Fibroblast of gingiva (primary cell): ENCODE measurements at places on chromosomes 1 and 21.

GRCh38 chr1:114154963-114155322, 1.3 kb upstream of the SYT6 start:
- peak; percentile 27 for DNase-seq

- DNase-seq, result no peak
These were observed 325.9 kb upstream of the ADAMTS5 start for GRCh38 chr21:27292783-27293182.

GRCh38 chr1:40892354-40892753, 30.2 kb upstream of the CITED4 start:
- DNase-seq, result no peak

GRCh38 chr1:103109311-103109920, 1.1 kb upstream of the COL11A1 start:
- DNase-seq, result no peak

- DNase-seq, result no peak
These were observed 4.9 kb upstream of the PODN start for GRCh38 chr1:53057127-53057526.

- DNase-seq, result peak; percentile 1
These were observed 114.8 kb downstream of the DNAH14 start for GRCh38 chr1:225044258-225044657.

DNA sequence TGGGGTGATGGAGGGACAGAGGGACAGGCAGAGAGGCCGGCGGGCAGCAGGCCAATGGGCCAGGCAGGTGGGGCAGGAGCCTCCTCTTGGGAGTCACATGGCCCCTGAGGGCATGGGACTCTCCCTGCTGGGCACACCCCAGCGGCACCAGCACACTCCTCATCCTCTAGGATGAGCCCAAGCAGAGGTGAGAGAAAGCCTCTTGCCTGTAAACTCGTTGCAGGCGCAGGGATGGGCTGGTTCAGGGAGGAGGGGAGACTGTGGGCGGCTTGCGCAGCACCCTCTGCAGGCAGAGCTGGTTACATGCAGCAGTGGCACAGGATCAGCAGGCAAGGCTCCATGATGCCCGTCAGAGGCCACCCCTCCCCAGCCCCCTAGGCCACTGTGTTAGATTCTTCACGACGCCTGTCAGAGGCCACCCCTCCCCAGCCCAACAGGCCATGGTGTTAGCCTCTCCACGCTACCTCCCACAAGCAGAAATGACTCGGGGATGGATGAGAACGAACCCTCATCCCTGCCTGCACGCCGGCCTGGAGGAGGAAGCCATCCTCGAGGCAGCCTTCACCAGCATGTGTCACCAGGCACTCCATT, 209.7 kb upstream of the VAMP3 start:
- DNase-seq, result no peak

DNA sequence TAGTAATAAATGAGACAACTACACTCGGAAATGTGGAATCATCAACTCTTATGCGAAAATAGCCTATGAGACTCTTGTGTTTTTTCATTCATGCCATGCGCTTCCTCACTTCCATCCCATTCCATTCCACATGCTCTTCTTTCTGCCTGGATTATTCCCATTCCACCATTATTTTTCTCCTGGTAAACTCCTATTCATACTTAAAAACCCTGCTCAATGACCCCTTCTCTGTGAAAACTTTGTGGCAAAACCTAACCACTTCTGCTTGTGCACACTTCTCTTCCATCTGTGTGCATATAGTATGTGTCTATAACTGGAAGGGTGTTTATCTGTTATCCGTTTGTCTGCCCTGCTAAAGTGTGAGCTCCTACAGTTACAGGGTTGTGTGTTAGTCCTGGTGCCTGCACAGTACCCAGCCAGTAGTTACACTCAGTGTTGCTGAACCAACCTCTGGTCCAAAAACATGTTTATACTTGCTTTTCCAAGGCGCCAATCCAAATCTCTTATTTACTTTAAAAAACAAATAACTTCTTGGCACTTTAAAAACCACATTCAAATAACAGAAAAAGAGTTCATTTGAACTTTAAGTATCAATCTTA, 10.7 kb downstream of the EPHX1 start:
- peak; percentile 50 for DNase-seq

DNA sequence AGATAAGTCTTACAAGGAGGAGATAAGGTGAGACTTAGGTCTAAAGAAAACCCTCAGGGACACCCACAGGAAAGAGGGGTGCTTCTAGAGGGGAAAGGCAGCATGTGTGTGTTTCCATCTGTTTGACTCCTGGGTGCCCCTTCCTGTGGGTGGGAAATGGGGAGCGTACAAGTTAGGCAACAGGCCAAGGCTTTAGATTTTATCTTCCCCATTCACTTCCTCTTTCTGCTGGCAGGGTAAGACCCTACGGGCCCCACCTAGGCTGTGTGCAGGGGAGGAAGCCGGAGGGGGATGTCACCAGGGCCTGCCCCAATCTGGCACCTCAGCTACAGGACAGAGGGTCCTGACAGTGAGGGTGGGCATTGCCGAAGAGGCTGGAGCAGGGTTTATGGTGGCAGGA, 2.5 kb upstream of the OLIG1 start:
- no peak for DNase-seq

DNA sequence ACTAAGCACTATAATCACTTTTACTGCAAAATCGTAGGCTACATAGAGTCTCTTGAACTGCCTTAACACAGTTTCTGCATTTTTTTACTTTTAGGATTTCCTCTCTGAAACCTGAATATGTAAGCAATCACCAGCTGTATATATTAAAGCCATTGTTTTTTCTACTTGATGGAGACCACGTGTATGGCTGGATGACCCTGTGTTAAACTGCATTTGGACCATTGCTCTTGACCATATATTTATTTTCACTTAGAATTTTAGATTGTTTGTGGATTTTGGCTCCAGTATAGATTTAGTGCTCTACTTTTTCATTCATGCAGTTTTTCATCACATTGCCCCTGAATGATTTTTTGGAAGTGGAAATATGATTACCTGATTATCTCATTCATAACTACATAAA, 320.5 kb upstream of the SGIP1 start:
- no peak for DNase-seq

GRCh38 chr1:163426505-163427251, 104.9 kb downstream of the NUF2 start:
- DNase-seq, result no peak

- no peak for DNase-seq
These were observed 40.5 kb downstream of the STPG1 start for GRCh38 chr1:24373044-24373443.
